ENCODE measurements at places on chromosomes 2 and 18.
A peak's percentile ranks its signal among the peaks of the same experiment; 100 is the strongest.

DNA sequence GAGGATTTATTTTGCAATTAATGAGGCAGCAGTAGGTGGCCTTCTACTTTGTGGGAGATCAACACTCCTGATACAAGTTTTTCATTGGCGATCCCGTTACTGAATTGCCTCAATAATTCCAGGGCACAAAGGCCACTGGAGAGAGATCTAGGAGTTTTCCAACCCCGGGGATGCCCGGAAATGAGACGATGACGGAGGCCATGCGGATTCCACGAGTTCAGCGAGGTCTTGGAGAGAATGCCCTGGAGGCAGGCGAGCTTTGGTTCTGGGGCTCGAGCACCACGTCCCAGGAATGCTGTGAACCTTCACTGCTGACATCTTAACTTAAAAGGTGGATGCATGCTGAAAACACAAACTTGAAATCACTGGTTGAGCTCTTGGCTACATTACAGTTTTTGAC is 74.2 kb downstream of the LDLRAD4 start:
- no peak for DNase-seq

DNA sequence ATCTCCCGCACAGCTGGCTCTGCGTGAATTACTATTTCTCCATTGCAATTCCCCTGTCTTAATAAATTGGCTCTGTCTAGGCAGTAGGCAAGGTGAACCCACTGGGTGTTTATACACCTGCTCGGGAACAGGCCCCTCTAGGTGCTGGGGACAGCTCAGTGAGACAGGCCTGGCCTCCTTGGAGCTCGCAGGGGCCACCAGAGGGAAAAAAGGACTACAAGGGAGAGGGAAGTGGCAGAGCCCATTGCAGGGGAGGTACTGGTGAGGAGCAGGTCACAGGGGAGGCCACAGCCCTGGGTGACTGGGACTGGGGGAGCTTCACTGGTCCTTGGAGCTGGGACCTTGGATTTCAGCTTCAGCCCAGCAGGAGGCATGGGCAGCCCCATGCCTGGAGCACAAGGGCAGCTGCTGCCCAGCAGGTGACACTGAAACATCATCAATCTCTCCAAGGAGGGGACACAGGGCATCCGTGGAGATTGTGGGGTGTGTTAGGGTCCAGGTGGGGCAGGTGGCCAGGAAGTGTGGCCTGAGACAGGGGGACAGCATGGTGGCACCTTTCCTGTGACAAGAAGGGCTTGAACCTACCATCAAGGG is 31.2 kb downstream of the NGEF start:
- DNase-seq: no peak

- DNase-seq: no peak
Observed at GRCh38 chr2:140893685-140894084, 1237.1 kb downstream of the LRP1B start.

- DNase-seq: no peak
Observed at GRCh38 chr2:29561181-29561580, 360.2 kb downstream of the ALK start.

DNA sequence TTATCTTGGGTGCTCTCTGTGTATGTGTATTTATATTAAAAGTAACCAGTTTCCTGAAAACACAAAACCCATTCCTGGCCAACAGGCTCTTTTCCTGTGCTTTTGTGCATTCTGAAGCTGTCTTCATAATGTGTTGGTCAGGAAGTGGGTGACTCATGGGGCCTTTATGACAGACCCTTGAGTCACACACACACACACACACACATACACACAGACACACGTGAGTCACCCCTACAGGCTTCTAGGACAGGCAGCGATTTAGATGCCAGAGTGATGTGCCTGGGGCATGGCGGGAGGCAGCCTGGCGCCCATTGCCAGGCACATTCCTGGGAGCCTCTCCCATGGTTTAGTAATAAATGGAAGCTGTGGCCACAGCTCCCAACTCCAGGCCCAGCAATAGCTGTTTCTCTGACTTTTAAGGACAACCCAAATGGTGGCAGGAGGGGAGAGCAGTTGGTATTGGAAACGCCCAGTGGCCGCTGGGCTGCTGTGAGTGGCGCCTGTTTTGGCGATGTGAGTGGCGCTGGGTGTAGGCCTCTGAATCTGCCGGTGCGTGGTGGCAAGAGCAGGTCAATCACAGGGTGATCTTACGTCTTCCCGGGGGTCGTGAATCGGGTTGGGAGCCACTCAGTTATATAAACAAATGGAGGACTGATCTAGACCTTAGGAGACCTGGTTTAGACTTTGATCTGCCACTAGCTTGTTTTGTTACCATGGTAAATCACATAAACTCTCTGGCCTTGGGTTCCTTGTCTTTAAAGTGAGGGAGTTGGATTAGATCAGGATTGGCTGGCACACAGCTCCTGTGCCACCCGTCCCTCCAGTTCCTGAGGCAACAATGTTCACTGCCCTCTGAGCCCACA is 150.7 kb upstream of the DLX2 start:
- peak; percentile 100 for DNase-seq

GRCh38 chr2:219289537-219290361 is 10.6 kb downstream of the DNAJB2 start:
- DNase-seq: no peak

DNA sequence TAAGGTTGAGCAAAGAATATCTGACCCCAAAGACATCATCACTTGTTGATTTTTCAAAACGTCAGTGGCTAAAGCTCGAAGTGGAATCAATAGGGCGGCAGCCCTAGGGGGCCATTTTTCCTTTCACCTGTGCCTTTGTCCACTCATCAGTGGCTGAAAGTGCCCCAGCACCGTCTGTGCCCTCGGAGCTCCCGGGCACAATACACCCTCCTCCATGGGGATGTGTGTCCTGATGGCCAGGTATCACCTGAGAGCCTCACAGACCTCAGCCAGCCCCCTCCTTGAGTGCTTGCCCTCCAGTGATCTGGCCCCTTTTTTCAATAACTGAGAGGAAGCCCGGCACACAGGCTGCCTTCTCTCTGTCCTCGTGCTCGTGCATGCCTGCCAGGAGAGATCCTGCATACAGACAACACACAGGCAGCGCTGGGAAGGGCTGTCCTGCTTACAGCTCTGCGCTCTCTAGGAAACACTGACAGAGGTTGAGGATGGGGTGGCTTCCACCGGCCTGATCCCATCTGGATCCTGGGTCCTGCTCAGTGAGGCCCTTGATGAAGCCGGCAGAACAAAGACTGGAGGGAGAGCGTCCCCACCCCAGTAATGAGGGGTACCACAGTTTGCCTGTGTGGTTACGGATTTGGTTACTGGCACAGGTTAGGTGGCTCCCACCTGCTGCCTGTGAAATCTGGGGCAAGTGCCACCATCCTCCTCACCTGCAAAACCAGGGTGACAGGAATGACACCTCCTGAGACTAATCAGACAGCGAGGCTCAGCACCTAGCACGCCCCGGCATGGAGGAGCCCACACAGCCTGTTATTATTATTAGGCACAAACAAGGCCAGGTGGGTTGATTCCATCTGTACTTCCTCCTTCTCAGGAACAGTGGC is 197.5 kb upstream of the RAB6C start:
- no peak for DNase-seq

GRCh38 chr2:239065962-239066361 is 218.1 kb downstream of the TWIST2 start:
- no peak for DNase-seq

DNA sequence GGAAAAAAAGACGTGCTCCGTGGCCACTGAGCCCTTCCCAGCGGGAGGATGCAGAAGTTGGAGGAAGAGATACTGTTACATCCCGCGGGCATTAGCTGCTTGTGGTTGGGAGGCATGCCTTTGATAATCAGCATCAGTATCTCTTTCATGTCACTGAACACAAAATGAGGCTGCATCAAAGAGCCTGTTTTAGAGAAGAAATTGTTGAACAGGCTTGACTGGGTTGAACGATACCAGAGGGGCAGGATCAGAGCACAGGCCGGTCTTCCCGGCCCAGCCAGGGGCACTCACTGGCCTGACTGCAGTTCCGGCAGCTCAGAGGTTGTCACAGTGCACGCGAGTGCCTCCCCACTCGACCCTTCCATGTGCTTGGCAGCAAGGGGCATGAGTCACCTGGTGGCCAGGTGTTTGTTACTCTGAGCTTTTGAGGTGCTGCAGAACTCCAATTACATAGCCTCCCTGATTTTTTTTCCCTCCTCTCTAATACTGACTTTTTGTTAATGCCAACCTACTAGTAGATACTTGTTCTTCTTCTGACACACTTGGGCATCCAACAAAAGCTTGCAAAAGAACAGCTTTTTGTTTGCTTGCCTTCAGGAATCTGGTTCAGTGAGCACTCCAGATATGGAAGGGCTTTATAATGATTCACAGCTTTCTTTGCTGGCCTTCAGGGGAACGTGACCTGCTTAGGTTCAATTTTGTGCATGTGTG is 121.6 kb downstream of the VAPA start:
- DNase-seq: peak; percentile 37

DNA sequence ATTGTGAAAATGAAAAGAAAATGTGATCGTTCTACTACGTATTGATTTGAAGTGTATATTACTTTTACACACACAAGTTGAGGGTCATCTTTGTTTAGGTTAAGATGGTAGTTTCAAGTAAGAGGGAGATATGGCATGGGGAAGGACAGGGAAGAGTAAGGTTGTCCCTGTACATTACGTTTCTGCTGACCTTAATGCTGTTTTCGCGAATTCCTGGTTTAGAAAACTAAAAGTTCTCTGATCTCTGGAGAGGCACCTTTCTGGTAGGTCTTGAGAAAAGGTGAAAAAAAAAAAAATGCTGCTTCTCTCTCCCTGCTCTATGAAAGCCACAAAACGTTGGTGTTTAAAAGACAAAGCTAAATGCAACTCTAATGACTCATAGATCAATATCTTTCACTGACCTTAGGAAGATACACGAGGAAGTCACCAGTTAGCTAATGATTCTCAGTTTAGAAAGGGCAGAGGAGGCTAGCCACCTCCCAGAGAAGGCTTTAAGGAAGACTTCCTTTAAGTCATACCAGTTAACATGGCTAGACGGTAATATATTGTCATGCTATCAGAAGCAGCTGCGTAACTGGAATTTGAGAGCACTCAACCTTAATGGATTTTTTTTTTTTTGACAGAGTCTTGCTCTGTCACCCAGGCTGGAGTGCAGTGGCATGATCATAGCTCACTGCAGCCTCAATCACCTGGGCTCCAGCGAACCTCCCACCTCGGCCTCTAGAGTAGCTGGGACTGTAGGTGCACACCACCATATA is 13.2 kb downstream of the TXNDC2 start:
- DNase-seq: peak; percentile 80

GRCh38 chr2:16487686-16488085 is 177.9 kb downstream of the CYRIA start:
- peak; percentile 37 for DNase-seq

GRCh38 chr2:190947141-190947540 is 66.5 kb downstream of the GLS start:
- peak; percentile 77 for DNase-seq

Data from trophoblast cell (in vitro differentiated cells and primary cell).